ENCODE measurements at places on chromosomes 7 and 10. TPM values are rescaled to one million over a fixed set of nuclear protein-coding genes. Genes with fewer than 3 reads are reported as not detected.

The NME8 gene
- total RNA-seq, result not detected

The PNLIP gene
- total RNA-seq, result not detected

The NANOS1 gene
- total RNA-seq, result 21.4 TPM

The BRI3 gene
- total RNA-seq, result 180 TPM

The PRKAR2B gene
- 0.85 TPM for total RNA-seq

The GRM8 gene
- total RNA-seq, result not detected

The CALML3 gene
- total RNA-seq, result not detected

The ARL3 gene
- total RNA-seq, result 1.4 TPM

The PIK3AP1 gene
- 1.4 TPM for total RNA-seq

The AEBP1 gene
- total RNA-seq, result 9.5 TPM

The ZNF727 gene
- 1.6 TPM for total RNA-seq

The TRIM74 gene
- total RNA-seq, result not detected

The LRMDA gene
- 1.3 TPM for total RNA-seq

The SERPINE1 gene
- total RNA-seq, result 11.4 TPM

The FAM13C gene
- total RNA-seq, result 21.4 TPM

The GPRIN2 gene
- not detected for total RNA-seq

The BMPER gene
- total RNA-seq, result 1.8 TPM

The ADAP1 gene
- 0.71 TPM for total RNA-seq

The GIMAP7 gene
- total RNA-seq, result 6.6 TPM

The CNTNAP2 gene
- total RNA-seq, result not detected

The FRAT1 gene
- 7.6 TPM for total RNA-seq

The CNNM1 gene
- not detected for total RNA-seq

The PNLIPRP2 gene
- total RNA-seq, result not detected

The CASD1 gene
- 14.1 TPM for total RNA-seq

The ITGB8 gene
- total RNA-seq, result 0.90 TPM

The CHN2 gene
- total RNA-seq, result 11.3 TPM

The ANKRD1 gene
- total RNA-seq, result 18.6 TPM

The IRF5 gene
- total RNA-seq, result 2.3 TPM

The HSPA12A gene
- 6.0 TPM for total RNA-seq

The HABP2 gene
- total RNA-seq, result 0.26 TPM

The OR6B1 gene
- total RNA-seq, result not detected

The TFR2 gene
- total RNA-seq, result not detected

The BUD31 gene
- total RNA-seq, result 28.6 TPM

The MMD2 gene
- total RNA-seq, result not detected
